NCI-H748 treated with DMSO at 0.1 percent for 48 hours (cell line): ENCODE measurements at places on chromosomes 3 and 15.

- no peak for DNase-seq
Observed at GRCh38 chr3:153026026-153026425, 136.0 kb upstream of the RAP2B start.

DNA sequence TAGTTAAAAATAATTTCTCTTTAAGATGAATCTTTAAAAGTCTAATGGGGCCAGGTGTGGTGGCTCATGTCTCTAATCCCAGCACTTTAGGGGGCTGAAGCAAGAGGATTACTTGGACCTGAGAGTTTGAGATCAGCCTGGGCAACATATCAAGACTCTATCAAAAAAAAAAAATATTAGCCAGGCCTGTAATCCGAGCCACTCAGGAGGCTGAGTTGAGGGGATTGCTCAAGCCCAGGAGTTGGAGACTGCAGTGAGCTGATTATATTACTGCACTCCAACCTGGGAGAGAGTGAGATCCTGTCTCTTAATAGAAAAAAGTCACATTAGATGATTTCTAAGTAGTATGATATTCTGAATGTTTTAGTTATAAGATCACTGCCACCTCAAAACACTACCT, 322.0 kb upstream of the MANF start:
- no peak for DNase-seq

DNA sequence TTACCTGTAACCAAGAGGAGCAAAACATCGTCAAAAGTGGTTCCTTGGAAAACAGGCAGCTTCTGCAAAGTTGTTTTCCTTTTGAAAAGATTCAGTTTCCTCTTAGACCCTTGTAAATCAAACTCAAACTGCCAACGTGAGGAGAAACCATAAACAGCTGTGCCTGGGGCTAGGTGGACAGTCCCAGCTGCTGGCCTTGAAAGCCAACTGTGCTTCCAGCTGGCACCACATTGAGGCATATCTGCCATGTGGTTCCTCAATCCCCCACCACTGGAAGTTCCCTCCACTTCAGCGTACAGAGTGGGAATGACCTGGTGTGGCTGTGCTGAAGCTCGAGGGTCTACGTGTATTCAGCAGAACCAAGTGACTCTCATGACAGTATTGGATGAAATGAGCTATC, 40.9 kb downstream of the HRH1 start:
- no peak for DNase-seq

DNA sequence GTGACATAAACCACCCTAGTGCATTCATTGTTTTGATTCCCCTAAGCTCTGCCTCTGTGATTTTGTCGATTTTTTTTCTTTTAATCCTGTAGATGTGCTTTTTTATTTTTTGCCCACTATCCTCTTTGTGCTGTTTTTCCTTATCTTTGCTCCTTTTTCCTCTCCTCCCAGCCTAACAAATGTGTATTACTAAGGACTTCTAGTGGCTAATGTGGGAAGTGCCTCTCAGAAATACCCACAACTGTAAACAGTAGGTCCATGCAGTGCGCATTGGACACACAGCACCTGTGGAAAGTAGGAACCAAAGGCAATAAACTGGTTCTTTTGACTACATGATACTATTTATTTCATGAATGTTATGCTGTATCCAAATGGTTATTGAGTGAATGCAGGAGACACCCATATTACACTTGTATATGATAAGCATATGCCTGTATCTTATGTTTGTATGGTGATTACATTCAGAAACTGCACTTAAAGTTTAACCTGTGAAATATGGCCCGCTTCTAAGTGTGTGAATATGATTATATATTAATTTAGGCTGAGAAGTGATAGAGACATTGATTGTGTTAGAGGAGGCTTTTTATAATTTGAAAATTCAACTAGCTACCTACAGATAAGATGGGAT, 147.8 kb downstream of the PLCL2 start:
- DNase-seq: no peak

DNA sequence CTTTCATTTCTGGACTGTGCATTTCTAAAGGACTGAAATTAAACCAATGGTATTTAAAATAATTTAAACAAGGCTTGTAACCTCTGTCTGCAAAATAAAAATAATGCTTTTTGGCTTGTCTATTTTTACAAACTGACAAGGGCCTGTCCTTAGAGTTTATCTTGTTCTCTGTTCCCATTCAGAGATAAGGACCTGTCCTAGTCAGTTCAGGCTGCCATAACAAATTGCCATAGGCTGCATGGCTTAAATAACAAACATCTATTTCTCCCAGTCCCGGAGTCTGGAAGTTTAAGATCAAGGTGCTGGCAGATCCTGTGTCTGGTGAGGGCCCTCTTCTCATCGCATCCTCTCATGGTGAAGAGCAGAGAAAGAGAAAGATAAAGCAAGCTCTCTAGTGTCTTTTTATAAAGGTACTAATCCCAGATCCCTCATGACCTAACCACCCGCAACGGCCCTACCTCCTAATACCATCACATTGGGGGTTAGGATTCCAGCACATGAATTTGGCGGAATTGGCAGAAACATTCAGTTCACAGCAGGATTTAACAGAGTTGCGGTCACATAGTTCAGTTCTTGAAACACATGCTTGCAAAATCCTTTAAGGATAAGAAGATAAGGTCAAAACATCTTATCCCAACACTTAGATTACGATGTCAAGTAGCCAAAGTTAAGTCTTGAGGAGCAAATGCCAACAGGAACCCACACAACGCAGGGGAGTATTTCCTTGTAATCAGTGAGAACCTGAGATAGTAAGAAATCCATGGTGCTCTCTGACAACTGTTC, 17.8 kb downstream of the KBTBD8 start:
- no peak for DNase-seq

GRCh38 chr3:186589121-186589520, 18.6 kb downstream of the DNAJB11 start:
- no peak for DNase-seq

GRCh38 chr3:184366619-184367289, 5.2 kb downstream of the POLR2H start:
- DNase-seq: no peak

- DNase-seq: no peak
Observed at GRCh38 chr15:91308199-91308598, 208.1 kb downstream of the SV2B start.

- DNase-seq: no peak
Observed at GRCh38 chr3:169085827-169086226, 577.7 kb downstream of the MECOM start.

GRCh38 chr3:63400246-63400860, 122.2 kb downstream of the SYNPR start:
- no peak for DNase-seq

- no peak for DNase-seq
Observed at GRCh38 chr3:64494526-64494925, 193.3 kb downstream of the ADAMTS9 start.

- no peak for DNase-seq
Observed at GRCh38 chr3:35071772-35072171, 567.6 kb upstream of the ARPP21 start.

- no peak for DNase-seq
Observed at GRCh38 chr3:50167069-50167840, 12.1 kb downstream of the SEMA3F start.

- DNase-seq: no peak
Observed at GRCh38 chr15:94238539-94239118, 7.3 kb downstream of the MCTP2 start.

DNA sequence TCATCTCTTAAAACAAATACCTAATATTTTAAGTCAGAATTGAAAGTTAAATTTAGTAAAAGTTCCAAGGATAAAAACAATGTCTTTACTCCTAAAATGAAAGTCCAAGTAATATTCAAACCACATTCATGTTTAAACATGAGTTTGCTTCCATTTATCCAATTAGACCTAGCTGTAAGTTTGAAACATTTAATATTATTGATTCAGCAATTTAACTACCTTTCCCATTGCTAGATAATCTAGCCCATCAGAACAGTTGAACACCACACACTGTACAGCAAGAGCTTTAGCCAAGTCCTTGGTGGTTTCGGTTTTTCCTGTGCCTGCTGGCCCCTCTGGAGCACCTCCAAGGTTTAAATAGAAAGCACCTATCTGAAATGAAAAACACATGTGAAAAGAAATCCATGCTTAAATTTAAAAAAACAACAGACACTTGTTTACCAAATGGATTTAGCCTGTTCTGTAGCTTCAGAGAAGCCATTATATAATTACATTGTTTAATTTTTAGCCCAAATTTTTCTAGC, 97.8 kb downstream of the DNAH12 start:
- DNase-seq: no peak

DNA sequence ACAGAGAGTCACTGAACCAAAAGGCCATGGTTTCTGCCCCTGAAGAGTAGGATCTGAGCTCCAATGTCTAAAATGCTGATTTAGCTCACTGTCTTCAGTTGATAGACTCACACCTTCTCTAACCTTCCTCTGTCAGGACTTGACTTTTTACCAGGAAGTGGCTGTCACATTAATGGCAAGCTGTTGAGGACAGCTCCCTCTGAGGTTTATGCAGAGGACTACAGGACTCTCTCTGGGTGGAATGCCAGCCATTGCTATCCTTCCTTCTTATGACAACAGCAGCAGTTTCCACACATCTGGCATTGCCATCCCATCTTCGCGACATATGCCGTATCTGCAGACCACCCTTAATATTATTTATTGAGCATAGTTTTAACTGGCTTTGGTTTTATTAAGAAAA, 103.8 kb upstream of the PRICKLE2 start:
- no peak for DNase-seq

- no peak for DNase-seq
Observed at GRCh38 chr3:126211569-126211968, 31.2 kb upstream of the ALDH1L1 start.

- no peak for DNase-seq
Observed at GRCh38 chr3:138349926-138350665, 1.7 kb downstream of the MRAS start.

- DNase-seq: no peak
Observed at GRCh38 chr15:62344806-62345539, 179.9 kb upstream of the C2CD4B start.

- no peak for DNase-seq
Observed at GRCh38 chr3:132196113-132196512, 121.1 kb upstream of the ACP3 start.

- DNase-seq: no peak
Observed at GRCh38 chr3:95899911-95900310, 914.5 kb upstream of the EPHA6 start.

DNA sequence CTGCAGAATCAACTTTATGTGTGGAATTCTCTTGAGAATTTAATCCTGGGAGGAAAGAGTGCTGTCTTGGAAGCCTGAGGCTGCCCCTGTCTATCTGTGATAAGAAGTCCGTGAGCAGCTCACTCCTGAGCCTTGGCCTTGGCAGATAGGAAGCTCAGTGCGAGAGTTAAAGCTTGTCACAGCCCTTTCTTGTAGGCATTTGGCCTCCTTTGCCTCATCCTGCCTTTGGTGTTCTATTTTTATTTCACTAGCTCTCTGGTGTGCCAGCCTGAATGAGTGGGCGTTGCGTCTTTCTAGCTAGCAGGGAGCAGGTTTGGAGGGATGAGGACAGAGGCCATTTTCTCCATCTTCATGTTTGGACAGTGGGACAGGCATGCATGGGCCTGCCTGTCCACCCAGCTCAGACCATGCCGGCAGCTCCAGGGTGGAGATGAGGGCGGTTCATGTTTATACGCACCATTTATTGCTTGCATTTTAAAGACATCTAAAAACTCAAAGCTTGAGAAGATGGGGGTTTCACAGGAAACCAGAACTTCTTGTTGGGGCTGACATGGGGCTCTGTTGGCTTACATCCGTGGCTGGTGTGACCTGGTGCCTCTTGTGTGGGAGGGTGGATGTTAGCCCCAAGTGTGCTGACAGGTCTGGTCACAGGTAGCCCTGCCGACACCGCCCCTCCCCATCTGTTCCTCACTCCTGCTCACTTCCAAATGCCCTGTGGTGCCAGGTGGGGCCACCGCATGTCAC, 29.8 kb downstream of the IRAK2 start:
- DNase-seq: no peak

GRCh38 chr15:62392376-62392775, 227.3 kb upstream of the C2CD4B start:
- no peak for DNase-seq

- DNase-seq: no peak
Observed at GRCh38 chr3:38916706-38917105, 100.7 kb upstream of the SCN10A start.

DNA sequence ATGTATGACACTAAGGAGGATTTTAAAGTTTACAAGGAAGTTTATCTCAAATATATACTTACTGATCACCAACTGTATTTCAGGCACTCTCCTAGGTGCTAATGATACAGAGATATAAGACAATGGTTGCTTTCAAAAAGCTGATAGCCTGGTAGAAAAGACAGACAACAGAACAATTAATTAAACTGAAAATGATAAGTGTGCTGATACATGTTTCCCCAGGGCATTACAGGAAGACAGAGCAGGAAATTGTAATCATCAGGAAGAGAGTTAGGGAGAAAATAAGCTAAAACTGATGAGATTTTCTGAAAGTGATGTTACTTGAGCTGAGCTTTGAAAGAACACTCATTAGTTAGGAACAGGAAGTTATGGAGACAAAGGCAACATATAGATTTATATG, 229.7 kb downstream of the RSRC1 start:
- no peak for DNase-seq

DNA sequence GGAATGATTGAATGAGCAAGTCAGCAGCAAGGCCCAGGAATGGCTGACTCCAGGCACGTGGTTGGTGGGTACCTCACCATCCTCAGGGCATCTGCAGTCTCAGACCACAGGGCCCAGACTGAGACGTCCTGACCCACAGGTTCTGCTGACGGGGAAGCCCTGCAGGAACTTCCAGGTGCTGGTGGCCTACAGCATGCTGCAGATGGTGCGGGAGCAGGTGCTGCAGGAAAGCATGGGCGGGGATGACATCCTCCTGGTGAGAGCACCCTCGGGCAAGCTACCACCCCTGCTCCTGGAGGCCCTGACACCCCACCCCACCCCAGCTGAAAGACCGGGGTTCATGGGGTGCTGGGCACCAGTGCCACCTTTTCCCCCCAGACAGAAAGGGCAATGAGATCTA, 14.1 kb downstream of the TBC1D21 start:
- no peak for DNase-seq

GRCh38 chr3:181455276-181455675, 256.4 kb upstream of the SOX2 start:
- DNase-seq: no peak

GRCh38 chr3:106302451-106303221, 433.8 kb upstream of the CBLB start:
- DNase-seq: no peak

DNA sequence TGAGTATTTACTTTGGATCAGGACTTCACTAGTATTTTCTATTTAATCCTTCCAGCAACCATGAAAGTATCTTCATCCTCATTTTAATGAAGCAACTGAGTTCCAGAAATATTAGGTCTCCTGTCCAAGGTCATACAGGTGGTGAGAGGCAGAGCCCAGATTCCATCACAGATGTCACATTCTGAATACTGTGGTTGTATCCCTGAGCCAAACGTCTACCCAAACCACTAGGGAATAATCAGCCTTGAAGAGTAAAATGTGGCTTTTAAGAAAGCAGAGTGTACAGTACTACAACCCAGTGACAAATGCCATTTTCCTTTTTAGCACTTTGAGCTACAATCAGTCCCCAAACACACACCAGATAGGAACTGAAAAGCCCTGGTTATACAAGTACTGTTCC, 93.3 kb upstream of the TRIM42 start:
- no peak for DNase-seq
